ENCODE measurements at places on chromosomes 3 and 15.

GRCh38 chr3:157115069-157116006 is 44.6 kb downstream of the CCNL1 start:
- no peak for DNase-seq

DNA sequence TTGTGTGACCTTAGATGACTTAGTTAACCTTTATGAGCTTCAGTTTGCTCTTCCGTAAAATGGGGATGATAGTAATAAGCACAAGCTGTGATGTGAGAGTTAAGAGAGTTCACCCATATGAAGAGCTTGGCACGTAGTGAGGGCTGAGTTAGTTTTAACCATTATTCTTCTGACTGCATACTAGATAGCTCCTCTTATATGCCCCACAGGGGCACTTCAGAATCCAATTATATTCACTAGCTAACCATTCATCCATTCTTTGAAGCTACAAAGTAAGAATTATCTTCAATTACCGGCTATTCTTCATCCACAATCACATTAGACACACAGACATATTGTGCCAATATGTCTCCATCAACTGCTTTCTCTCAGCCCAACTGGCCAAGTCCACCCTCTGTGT is 159.0 kb upstream of the STT3B start:
- no peak for DNase-seq

- no peak for DNase-seq
Measured at GRCh38 chr15:80854104-80854503, 74.9 kb downstream of the CEMIP start.

DNA sequence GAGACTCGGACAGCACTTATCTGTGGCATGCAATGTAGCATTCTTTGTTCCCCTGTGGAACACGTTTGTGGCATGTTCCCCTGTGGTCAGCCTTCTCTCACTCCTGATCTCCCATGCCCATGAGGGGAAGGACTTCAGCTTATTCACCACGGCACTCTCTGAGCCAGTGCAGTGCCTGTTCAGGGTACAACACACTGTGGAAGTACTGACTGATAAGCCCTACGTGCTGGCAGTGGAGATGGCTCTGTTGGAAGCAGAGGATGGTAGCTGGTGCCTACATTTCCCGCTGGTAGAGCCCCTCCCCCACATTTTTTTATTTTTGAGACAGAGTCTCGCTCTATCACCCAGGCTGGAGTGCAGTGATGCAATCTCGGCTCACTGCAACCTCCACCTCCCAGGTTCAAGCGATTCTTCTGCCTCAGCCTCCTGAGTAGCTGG is 43.5 kb upstream of the ETV5 start:
- no peak for DNase-seq

DNA sequence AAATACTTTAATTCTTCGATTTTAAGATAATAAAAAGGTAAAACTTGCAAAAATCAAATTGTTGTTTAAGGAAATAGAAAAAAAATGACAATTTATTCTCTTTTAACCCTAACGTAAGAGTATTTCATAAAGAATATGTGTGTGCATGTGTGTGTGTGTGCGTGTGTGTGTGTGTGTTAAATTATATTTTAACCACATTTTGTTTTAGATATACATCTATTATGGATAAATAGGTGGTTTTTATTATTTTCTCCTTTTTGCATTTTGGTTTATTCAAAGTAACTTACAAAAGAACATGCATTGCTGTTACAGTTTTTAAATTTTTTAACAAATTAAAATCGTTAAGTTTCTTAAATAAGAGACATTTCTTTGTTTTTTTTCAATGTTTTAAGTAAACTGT is 414.4 kb downstream of the NAALADL2 start:
- DNase-seq: no peak

- DNase-seq: no peak
Measured at GRCh38 chr3:102090721-102091045, 241.4 kb downstream of the NFKBIZ start.

Measured in activated effector memory CD4-positive, alpha-beta T cell treated with Interleukin-2 at 50 U/mL for 16 hours (primary cell).